ENCODE measurements at places on chromosomes 1 and 21.

- H3K4me1 ChIP-seq, result no peaks in the 10 kb centered on the region
- H3K4me3 ChIP-seq, result no peak overlapping the region
- no peaks in the 10 kb centered on the region for H3K27me3 ChIP-seq
- H3K36me3 ChIP-seq, result no peaks in the 10 kb centered on the region
Measured at GRCh38 chr21:27286760-27287159, 319.9 kb upstream of the ADAMTS5 start.

DNA sequence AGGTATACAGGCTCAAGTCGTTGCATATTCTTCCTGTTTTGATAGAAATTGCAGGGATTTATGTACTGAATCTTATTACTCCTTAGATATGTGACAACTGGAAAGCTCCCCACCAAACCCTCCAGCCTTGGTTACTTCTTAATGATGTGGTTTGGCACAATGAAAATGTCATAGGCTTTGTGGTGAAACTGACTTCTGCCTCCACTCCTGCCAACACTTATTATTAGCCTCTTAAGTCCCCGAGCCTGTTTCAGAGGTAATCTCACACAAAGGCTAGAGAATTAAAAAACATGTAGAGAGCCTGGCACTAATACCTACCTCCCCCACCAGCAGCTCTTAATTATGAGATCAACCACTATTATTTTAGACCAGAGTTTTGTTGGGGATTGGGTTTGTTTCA lies 4.2 kb downstream of the COX20 start:
- peaks cover 40% of the 10 kb centered on the region for H3K4me1 ChIP-seq
- DNase-seq, result no peak
- no peak overlapping the region for H3K27ac ChIP-seq
- no peak overlapping the region for H3K4me3 ChIP-seq
- no peaks in the 10 kb centered on the region for H3K27me3 ChIP-seq
- peaks cover 48% of the 10 kb centered on the region for H3K36me3 ChIP-seq

GRCh38 chr1:2229037-2229864 lies 1.1 kb downstream of the SKI start:
- H3K4me3 ChIP-seq, result peak overlapping the region; percentile 86
- H3K4me1 ChIP-seq, result peaks cover 42% of the 10 kb centered on the region
- peak overlapping the region; percentile 84 for H3K27ac ChIP-seq
- peak; percentile 85 for DNase-seq
- H3K36me3 ChIP-seq, result no peaks in the 10 kb centered on the region

- H3K4me1 ChIP-seq, result peaks cover 32% of the 10 kb centered on the region
- no peaks in the 10 kb centered on the region for H3K36me3 ChIP-seq
- H3K27ac ChIP-seq, result no peak overlapping the region
- H3K27me3 ChIP-seq, result no peaks in the 10 kb centered on the region
- H3K4me3 ChIP-seq, result no peak overlapping the region
Measured at GRCh38 chr1:54463259-54464030, 57.3 kb upstream of the SSBP3 start.

DNA sequence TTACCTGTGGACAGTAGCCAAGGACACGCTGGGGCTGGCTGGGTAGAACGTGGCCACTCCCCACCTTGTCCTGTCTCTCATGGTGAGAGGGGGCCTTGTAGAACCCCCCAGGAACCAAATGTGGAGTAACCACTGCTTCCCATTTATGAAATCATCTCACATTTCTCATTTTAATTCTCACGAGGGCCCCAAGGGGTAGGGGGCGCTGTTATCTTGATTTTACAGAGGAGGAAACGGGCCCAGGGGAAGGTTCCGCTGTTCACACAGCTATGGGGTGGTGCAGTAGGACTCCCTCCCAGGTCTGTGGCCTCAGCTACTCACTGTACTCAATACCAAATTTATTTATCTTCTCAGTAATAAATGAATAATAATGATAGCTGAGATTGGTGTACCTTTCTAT lies 5.5 kb downstream of the SMPDL3B start:
- DNase-seq, result peak; percentile 84
- peak overlapping the region; percentile 35 for H3K27ac ChIP-seq
- no peak overlapping the region for H3K4me3 ChIP-seq
- H3K27me3 ChIP-seq, result no peaks in the 10 kb centered on the region

GRCh38 chr1:56429288-56429687 lies 150.1 kb downstream of the PLPP3 start:
- DNase-seq, result no peak
- H3K36me3 ChIP-seq, result no peaks in the 10 kb centered on the region
- no peak overlapping the region for H3K27ac ChIP-seq
- no peaks in the 10 kb centered on the region for H3K4me1 ChIP-seq
- H3K4me3 ChIP-seq, result no peak overlapping the region
- H3K27me3 ChIP-seq, result no peaks in the 10 kb centered on the region

DNA sequence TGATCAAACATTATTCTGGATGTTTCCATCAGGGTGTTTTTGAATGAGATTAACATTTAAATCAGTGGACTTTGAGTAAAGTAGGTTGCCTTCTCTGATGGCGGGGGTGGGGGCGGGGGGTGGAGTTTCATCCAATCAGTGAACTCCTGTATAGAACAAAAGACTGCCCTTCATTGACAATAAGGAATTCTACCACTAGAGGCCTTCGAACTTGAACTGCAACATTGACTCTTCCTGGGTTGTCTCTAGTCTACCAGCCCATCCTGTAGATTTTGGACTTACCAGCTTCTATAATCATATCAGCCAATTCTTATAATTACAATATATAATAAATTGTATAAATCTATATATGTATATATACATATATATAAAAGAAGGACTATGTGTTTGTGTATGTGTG lies 520.4 kb upstream of the CXADR start:
- DNase-seq, result no peak
- H3K36me3 ChIP-seq, result no peaks in the 10 kb centered on the region
- H3K27ac ChIP-seq, result no peak overlapping the region

GRCh38 chr1:161482610-161483009 lies 22.6 kb upstream of the FCGR2A start:
- H3K36me3 ChIP-seq, result no peaks in the 10 kb centered on the region
- no peaks in the 10 kb centered on the region for H3K4me1 ChIP-seq
- no peak overlapping the region for H3K4me3 ChIP-seq
- DNase-seq, result no peak
- H3K27me3 ChIP-seq, result peaks cover 3% of the 10 kb centered on the region
- no peak overlapping the region for H3K27ac ChIP-seq

DNA sequence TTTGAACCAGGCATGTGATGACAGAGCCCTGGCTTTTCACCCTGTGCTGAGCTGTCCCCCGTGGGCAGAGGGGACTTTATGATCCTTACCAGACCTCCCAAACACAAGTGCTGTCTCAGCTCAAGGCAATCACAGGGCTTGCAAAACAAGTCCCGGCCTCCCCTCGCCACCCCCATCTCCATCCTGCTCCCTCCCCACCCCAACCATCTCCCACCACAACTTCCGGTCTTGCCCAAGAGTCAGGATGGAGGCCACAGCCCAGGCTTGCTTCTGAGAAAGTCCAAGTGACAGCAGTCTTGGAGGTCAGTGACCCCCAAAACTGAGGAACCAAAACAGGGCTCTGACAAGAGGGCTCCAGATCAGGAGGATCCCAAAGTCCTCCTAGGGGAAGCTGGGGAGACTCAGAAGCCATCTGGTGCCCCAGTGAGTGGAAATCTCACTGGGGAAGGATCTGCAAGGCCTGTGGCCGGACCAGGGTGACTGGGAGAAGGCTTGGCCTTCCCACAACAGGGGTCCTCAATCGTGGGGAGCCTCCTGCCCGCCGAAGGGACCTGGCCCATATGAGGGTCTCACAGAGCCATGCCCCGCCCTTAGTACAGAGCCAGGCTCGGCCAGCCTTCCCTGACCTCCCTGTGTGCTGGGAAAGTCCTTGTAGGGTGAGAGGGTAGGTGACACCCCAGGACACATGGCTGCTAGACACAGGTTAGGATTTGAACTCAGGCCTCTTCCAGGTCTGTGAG lies 4.5 kb upstream of the SDC3 start:
- no peak for DNase-seq
- H3K4me3 ChIP-seq, result no peak overlapping the region
- no peaks in the 10 kb centered on the region for H3K36me3 ChIP-seq
- H3K27ac ChIP-seq, result no peak overlapping the region
- peaks cover 3% of the 10 kb centered on the region for H3K27me3 ChIP-seq

- H3K27me3 ChIP-seq, result no peaks in the 10 kb centered on the region
- H3K4me3 ChIP-seq, result no peak overlapping the region
- DNase-seq, result no peak
- H3K36me3 ChIP-seq, result no peaks in the 10 kb centered on the region
Measured at GRCh38 chr1:199733125-199733524, 294.4 kb upstream of the NR5A2 start.

GRCh38 chr1:31441073-31441472 lies 28.1 kb downstream of the SERINC2 start:
- no peaks in the 10 kb centered on the region for H3K27me3 ChIP-seq
- H3K27ac ChIP-seq, result no peak overlapping the region
- H3K4me1 ChIP-seq, result no peaks in the 10 kb centered on the region
- H3K36me3 ChIP-seq, result no peaks in the 10 kb centered on the region
- no peak for DNase-seq

DNA sequence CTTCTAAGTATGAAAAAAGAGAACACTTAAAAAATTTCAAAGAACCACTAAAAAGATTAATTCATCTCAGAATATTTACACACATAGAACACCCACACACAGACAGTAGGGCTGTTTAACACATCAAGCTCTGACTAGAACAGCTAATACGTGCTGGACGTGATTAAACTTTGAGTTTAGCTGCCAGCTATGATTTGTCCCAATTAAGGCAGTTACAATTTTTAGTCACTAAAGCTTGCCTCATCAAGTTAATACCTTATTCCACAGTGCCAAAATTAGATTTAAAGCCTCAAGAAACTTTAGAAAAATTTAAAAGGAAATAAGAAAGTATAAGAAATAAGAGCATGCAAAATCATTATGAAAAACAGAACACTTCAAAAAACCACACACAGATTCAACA lies 18.9 kb downstream of the SLC16A1 start:
- peaks cover 25% of the 10 kb centered on the region for H3K4me1 ChIP-seq
- peak; percentile 39 for DNase-seq
- H3K4me3 ChIP-seq, result peak overlapping the region; percentile 61
- no peaks in the 10 kb centered on the region for H3K27me3 ChIP-seq

All from CD4-positive, CD25-positive, alpha-beta regulatory T cell (primary cell).